ENCODE measurements at places on chromosomes 11 and 22.

- no peak for DNase-seq
Observed at GRCh38 chr22:19480789-19481188, 1.1 kb downstream of the CDC45 start.

- DNase-seq = no peak
Observed at GRCh38 chr11:76598426-76598839, 72.1 kb downstream of the LRRC32 start.

DNA sequence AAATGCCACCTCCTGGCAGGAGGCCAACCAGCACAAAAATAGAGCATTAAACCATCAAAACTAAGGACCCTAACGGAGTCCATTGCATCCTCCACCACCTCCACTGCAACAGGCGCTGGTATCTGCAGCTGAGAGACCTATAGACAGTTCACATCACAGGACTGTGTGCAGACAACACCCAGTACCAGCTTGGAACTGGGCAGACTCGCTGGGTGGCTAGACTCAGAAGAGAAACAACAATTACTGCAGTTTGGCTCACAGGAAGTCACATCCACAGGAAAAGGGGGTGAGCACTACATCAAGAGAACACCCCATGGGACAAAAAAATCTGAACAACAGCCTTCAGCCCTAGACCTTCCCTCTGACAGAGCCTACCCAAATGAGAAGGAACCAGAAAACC lies 11.6 kb upstream of the TMEM45B start:
- no peak for DNase-seq

DNA sequence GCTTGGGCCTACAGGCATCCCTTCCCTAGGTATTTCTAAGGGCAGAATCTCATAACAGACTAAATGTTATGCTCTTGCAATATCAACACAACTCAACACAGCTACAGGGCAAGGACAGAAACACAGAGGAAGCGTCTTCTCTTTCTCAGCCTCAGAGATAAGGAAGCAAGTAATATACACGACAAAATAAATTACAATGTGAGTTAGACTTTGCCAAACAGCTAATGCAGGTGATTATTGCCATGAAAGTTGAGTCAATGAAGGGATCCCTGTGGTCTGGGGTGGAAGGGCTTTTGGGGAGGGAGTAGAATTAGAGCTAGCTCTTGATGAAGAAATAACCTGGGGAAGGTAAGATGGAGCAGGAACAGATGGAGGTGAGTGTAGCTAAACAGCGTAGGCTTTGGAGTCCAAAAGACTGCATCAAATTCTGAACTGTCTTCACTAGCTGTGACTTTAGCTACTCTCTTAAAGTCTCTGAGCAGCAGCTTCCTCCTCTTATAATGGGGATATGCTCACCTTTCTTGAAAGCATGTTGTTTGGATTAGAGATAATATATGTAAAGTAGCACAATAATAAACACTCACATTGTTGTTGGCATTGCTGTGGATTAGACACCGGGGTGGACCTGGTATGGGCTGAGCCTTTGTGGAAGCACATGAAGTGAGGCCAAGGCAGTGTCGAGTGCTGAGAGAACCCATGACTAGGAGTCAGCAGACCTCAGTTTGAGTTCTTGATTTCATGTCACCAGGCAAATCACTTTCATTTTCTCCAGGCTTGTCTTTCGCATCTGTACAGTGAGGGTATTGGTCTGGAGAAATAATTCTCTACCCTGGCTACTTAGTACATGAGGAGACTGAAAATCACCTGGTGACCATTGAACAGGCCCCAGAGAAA lies 41.0 kb upstream of the AQP11 start:
- DNase-seq = no peak

GRCh38 chr11:17915500-17916143 lies 97.2 kb downstream of the SERGEF start:
- DNase-seq = no peak

DNA sequence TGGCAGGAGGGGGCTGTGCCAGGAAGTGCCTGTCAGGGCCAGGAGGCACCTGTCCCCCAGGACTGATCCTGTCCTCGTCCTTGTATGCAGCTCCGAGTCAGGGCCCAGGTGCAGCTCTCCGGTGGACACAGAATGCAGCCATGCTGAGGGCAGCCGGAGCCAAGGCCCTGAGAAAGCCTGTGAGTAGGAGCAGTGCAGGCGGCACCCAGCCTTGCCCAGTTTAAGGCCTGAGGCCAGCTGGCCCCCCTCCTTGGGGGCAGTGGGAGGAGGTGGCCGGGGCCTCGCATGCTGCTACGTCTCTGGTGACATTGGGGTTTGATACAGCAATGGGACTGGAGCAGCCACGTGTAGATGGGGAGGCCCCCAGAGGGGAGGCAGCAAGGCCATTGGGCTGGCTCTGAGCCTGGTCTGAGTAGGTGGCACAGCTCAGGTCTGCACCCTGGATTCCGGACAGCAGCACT lies 34.9 kb downstream of the SBF1 start:
- DNase-seq = no peak

DNA sequence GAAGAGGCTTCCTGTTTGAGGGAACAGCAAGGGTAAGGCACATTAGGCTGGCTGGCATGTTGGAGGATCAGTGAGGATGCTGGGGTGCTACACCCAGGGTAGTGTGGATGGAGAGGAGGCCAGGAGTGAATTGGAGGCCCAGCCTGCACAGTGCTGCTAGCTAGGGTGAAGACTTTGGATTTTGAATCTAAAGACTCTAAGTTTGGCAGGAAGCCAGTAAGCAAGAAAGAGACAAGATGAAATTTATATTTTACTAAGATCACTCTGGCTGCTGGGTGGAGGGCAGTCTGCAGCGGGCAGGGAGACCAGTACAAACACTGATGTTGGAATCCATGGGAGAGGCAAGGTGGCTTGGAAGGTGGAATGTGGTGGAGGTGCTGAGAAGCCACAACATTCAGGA lies 43.6 kb downstream of the TSPAN18 start:
- no peak for DNase-seq

GRCh38 chr11:35236667-35237003 lies 97.7 kb downstream of the CD44 start:
- no peak for DNase-seq

DNA sequence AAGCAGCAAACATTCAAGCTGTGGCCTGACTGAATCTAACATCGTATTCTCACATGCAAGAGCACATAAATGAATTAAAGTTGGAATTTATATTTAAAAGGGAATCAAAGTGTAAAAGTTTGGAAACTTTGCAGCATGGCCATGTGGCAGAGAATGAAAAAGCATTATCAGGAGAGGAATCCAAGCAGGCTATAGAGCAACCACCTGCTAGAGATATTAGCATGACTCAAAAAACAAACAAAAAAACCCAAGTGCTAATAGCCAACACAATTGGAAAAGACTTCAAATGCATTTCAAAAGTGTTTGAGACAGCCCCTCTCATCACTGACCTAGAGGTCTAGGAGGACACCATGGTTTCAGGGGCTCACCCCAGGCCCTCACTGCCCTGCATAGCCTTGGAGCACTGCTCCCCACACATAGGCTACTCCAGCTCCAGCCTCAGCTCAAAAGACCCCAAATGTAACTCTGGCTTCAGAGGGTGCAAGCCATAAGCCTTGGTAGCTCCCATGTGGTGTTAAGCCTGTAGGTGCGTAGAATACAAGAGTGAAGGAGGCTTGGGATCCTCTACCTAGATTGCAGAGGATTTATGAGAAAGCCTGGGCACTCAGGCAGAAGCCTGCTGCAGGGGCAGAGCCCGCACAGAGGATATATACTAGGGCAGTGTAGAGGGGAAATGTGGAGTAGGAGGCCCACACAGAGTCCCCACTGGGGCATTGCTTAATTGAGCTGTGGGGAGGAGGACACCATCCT lies 1.7 kb upstream of the KRTAP5-7 start:
- DNase-seq = no peak

DNA sequence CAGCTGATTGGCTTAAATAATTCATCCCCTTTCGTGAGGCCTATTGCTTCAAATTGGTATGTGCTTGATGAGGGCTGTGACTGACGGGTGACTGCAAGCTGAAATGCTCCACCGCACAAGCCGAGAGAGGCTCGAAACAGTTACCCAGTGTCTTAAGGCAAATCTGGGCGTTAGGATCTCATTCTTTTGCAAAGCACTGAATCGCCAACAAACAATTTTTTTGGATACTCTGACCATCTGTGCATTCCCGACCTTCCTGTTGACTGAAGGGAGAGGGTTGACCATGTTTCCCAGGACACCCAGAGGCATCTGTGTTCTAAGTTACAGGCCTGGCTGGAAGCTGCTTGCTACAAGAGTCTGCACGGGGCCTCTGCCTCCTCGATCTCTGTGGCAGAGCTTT lies 32.1 kb downstream of the CACNG2 start:
- no peak for DNase-seq

GRCh38 chr11:73653996-73654395 lies 7.6 kb downstream of the PLEKHB1 start:
- no peak for DNase-seq

- DNase-seq = no peak
Observed at GRCh38 chr11:25890626-25891260, 441.2 kb upstream of the ANO3 start.

- no peak for DNase-seq
Observed at GRCh38 chr11:125167292-125167953, 2.9 kb downstream of the PKNOX2 start.

DNA sequence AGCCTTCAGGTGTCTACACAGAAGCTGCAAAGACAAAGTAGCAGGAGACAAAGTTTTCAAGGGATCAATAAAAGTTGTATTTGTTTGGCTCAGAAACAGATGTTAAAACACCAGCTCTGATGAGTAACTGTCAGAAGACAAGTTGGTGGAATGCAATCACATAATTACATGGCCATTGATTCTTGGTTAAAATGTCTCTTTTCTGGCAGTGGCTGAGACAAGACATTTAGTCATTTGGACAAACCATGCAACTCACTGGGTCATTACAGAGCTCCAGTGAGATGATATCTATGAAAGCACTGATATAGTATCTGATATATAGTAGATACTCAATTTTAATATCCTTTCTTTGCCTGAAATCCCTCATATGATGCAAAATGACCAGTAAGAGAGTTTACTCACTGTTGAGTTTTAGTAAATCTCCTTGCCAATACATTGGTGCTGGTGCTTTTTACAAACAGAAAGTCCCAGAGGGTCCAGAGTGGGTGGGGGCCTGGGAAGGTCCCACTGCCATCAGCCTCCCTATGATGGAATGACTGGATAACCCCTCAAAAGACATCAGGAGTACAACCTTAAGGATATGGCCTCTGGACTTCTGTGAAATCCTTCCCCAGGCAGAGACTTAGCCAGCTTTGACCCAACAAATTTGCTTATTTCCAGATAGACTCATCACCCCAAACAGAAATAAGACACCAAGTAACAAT lies 95.0 kb downstream of the SLC1A2 start:
- no peak for DNase-seq

- DNase-seq = no peak
Observed at GRCh38 chr22:17009640-17010291, 1.7 kb upstream of the GAB4 start.

DNA sequence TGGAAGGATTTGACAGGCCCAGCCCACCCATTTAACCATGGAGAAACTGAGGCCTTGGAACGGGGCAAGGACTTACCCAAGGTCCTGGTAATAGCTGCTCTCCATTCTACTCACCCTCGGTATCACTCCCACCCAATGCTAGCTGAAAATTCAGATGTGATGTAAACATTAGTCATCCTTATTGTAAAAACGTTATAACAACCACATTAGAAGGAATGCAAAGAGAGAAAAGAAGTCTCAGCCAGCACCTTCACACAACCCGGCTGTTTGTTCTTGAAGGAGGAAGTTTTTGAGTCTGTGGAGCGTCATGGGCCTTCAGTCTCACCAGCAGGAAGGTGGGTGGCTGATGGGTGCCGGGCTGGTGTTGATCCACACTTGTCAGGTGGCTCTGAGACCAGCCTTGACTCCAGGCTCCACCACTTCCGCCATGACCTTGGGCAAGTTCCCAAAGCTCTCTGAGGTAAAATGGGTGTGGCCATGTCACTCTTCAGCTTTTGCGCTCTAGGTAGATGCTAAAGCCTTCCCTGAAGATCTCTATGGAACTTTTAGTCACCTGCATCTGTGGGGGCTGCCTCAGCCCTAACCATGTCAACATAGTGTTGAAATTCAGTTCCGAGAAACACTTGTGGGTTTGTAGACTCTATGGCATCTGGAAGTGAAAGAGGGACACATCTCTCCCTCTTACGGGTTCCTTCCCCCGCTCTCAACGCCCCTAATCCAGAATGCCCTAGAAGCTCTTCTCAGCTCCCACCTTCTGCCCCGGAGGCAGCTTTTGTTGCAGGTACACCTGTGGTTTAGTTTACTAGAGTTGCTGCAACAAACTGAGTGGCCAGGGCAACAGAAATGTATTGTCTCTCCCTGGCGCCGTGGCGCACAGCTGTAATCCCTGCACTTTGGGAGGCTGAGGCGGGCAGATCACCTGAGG lies 14.8 kb downstream of the CD6 start:
- no peak for DNase-seq

DNA sequence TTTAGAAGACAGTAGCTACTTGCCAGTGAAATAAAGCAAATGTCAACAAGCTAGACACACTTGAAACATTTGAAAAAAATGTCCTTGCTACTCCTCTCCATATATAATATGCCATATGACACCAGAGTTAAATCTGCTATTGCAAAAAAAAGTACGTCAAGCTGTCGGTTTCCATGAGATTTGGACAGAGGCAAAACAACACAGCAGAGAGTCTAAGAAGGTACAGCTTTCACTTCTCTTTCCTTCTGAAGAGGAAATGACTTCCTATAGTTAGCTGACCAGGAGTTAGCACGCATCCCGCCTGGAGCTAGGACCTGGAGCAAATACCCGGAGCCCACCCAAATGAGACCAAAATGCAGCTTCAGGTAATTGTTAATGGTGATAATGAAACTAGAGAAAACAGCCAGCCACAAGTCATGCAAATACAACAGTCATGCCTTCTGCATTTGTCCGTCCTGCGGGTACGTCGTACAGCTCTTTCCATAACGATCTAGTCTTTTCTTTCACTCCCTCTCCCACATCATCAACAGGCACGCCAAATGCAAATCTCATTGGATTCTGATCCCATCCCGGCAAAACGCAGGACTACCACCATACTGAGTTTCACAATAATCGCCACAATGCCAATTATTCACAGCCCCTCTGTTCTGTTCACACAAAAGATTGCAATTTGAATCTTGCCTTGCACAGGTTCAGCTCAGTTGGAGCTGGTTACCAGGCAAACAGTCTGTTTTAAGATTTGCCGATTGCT lies 395.0 kb upstream of the CCDC90B start:
- DNase-seq = no peak

DNA sequence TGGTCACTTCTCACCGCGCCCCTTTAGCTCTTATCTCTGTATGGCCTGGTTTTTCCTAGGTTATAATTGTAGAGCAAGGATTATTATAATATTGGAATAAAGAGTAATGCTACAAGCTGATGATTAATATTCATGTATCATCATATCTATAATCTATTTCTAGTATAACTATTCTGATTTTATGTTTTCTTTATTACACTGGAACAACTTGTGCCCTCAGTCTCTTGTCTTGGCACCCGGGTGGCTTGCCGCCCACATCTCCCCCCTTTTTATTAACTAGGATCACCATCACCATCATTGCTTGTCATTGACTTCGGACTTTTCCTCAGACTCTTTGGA lies 11.0 kb downstream of the OR52K1 start:
- DNase-seq = no peak

DNA sequence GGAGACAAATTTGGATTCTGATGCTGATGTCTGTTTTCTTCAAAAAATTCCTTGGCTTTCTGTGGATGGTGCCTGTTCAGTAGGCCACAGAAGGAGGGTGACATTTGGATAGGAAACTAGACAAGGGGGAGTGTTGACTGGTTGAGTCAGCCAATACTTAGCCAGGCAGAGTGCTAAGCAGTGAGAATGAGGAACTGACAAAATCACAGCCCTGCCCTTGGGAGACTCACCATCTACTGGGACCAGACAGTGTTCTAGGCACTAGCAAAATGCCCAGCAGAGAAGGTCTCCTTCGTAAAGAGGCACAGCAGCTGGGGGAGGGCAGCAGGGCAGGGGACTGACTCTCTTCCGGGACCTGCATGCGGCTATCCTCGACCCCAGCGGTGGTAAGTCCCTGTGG lies 190.2 kb downstream of the DSCAML1 start:
- no peak for DNase-seq
